ENCODE measurements at places on chromosomes 1 and 21.

DNA sequence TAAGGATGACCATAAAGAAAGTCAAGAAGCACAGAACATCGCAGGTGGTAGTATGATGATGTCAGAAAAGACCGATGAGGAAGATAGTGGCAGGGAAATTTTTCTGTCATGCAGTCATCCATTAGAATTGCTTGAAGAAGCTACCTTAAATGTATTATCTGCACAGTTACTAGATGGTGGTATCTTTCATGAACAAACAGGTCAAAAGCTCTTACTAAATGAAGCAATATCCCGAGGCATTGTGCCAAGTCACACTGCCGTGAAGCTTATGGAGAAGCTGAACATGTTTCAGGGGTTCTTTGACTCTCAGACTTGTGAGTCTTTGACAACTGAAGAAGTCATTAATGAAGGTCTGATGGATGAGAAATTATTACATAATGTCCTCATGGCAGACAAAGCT is 128.8 kb downstream of the MACF1 start:
- H3K27me3 ChIP-seq: no peaks in the 10 kb centered on the region
- H3K27ac ChIP-seq: peak overlapping the region; percentile 78
- no peak for DNase-seq
- peaks cover 71% of the 10 kb centered on the region for H3K4me1 ChIP-seq

GRCh38 chr1:24154215-24154614 is 11.3 kb upstream of the IL22RA1 start:
- peaks cover 20% of the 10 kb centered on the region for H3K4me1 ChIP-seq
- H3K4me3 ChIP-seq: no peak overlapping the region
- peaks cover 21% of the 10 kb centered on the region for H3K27me3 ChIP-seq
- H3K27ac ChIP-seq: no peak overlapping the region

GRCh38 chr1:241503444-241503843 is 16.1 kb downstream of the FH start:
- H3K4me3 ChIP-seq: no peak overlapping the region
- no peak for DNase-seq
- no peaks in the 10 kb centered on the region for H3K27me3 ChIP-seq
- peaks cover 47% of the 10 kb centered on the region for H3K36me3 ChIP-seq

DNA sequence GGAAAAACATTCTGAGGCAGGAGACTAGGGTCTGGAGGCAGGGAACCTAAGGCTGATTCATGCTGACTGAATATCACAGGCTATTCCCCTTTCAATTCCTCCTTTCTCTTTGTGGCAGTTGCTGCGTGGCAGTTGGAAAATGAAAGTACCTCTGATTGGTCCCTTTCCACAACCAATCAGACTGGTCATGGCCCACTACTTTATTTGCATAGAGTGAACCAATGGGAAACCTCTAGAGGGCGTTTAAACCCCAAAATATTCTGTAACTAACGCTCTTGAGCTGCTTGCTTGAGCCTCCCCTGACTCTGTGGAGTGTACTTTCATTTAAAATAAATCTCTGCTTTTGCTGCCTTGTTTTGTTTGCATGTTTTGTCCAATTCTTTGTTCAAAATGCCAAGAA is 27.7 kb upstream of the VN1R5 start:
- no peaks in the 10 kb centered on the region for H3K4me1 ChIP-seq
- peaks cover 10% of the 10 kb centered on the region for H3K36me3 ChIP-seq
- H3K27me3 ChIP-seq: peaks cover 13% of the 10 kb centered on the region
- H3K27ac ChIP-seq: no peak overlapping the region

GRCh38 chr1:43061757-43062156 is 103.1 kb upstream of the SLC2A1 start:
- H3K27ac ChIP-seq: no peak overlapping the region
- DNase-seq: no peak
- H3K4me3 ChIP-seq: no peak overlapping the region
- H3K36me3 ChIP-seq: peaks cover 3% of the 10 kb centered on the region
- peaks cover 4% of the 10 kb centered on the region for H3K27me3 ChIP-seq

GRCh38 chr1:118711356-118711755 is 276.8 kb downstream of the TBX15 start:
- H3K27ac ChIP-seq: no peak overlapping the region
- no peaks in the 10 kb centered on the region for H3K27me3 ChIP-seq
- no peaks in the 10 kb centered on the region for H3K36me3 ChIP-seq
- H3K4me1 ChIP-seq: no peaks in the 10 kb centered on the region
- H3K4me3 ChIP-seq: no peak overlapping the region
- DNase-seq: no peak

DNA sequence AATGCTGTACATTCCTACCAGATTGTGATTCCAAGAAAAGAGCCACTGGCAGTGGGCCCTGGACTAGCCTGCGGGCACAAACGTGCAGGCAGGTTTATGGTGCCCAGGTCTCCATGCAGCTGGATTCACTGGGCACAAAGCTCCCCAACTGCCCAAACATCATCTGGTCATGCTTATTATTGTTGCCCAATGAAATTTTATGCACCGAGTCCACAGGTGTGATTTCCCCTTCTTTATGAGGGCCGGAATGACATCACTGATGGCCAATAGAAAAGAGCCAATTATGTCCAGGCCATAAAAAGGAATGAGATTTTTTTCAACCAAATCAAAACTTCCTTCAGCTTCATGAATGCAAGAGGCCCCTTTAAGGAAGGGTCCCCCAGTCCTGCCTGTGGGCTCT is 66.2 kb downstream of the ERI3 start:
- no peak overlapping the region for H3K27ac ChIP-seq
- no peaks in the 10 kb centered on the region for H3K4me1 ChIP-seq
- H3K36me3 ChIP-seq: no peaks in the 10 kb centered on the region
- no peaks in the 10 kb centered on the region for H3K27me3 ChIP-seq
- no peak for DNase-seq

DNA sequence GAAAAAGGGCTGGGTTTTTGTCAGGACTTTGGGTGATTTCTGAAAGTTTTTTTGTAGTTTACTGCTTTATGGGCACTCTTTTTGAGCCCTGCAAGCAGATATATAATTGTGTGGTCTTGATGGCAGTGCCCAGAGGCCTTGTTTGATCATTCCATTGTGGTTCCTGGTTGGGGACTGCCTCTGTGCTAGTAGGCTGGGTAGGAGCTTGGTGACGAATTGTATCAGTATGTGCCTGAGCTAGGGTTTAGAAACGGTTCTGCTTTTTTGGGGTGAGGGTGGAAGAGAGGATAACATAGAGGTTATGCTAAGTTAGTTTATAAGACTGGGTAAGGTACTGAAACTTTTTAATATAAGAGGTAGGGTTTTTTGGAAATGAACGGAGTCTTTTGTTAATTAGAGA is 139.7 kb upstream of the ETV3 start:
- no peak overlapping the region for H3K4me3 ChIP-seq
- H3K4me1 ChIP-seq: no peaks in the 10 kb centered on the region
- DNase-seq: no peak
- H3K27ac ChIP-seq: no peak overlapping the region
- no peaks in the 10 kb centered on the region for H3K36me3 ChIP-seq
- peaks cover 14% of the 10 kb centered on the region for H3K27me3 ChIP-seq

DNA sequence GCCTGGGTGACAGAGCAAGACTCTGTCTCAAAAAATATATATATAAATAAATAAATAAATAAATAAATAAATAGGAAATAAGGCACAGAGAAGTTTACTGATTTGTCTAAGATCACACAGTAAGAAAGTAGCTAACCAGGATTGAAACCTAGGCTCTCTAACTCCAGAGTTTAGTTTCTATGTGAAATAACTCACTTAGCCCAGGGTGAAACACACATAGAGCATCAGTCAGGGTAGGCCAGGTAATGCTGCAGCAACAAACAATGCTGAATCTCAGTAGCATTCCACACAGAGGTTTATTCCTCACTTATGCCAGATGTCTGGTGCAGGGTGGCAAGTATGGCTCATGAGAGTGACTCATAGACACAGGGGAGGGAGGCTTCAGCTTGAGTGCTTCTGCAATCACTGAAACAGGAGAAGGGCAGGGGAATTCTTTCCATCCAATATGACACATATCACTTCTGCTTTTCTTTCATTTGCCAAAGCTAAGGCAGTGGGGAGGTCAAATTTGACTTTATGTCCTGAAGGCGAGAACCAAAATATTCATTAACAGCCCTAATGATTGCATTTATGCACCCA is 37.1 kb upstream of the KANK4 start:
- no peaks in the 10 kb centered on the region for H3K36me3 ChIP-seq
- H3K4me1 ChIP-seq: no peaks in the 10 kb centered on the region
- no peak overlapping the region for H3K27ac ChIP-seq
- H3K4me3 ChIP-seq: no peak overlapping the region
- DNase-seq: no peak
- no peaks in the 10 kb centered on the region for H3K27me3 ChIP-seq

DNA sequence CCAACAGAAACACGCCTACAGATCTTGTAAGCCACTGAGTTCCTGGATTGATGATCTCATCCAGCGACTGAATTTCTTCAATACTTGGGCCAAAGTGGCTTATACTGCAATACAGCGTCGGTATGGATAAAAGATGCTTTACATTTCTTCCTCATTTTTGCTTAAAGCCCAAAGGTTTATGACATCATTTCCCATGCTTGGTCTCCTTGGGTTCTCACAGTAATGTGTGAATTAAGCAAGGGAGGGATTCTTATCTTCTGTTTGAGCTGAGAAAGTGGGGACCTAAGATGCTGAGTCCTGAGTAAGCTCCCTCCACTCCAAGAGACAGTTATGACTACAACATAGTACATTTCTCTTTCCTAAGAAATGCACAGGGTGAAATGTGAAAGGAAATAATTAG is 39.5 kb downstream of the LBR start:
- DNase-seq: no peak
- peaks cover 4% of the 10 kb centered on the region for H3K36me3 ChIP-seq
- no peak overlapping the region for H3K27ac ChIP-seq

DNA sequence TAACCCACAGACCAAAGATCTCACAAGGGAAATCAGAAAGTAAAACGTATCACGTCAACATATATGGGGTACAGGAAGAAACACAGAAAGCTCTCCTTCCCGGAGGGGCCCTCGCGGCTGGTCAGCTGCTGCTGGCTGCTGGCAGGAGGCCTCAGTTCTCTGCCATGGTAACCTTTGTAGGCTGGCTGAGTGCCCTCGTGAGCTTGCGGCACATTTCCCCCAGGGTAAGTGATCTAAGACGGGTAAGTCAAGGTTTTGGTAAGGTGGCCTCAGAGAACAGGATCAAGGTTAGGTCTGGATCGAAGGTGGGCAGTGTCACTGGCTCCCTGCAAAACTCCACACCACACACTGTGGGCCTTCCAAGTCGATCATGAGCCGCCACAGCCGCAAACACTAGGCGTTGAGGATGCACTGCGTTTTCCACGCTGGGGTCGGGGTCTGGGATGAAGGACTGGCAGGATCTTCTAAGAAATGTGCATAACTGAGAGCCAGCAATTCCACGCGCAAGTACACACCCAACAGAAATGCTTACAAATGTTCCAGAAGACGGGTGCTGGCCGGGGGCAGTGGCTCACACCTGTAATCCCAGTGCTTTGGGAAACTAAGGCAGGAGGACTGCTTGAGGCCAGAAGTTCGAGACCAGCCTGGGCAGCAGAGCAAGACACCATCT is 33.9 kb downstream of the WDR4 start:
- no peaks in the 10 kb centered on the region for H3K27me3 ChIP-seq
- DNase-seq: no peak
- peaks cover 39% of the 10 kb centered on the region for H3K36me3 ChIP-seq
- no peak overlapping the region for H3K27ac ChIP-seq
- no peak overlapping the region for H3K4me3 ChIP-seq

GRCh38 chr1:2596530-2597333 is 10.2 kb downstream of the PRXL2B start:
- DNase-seq: no peak
- no peak overlapping the region for H3K27ac ChIP-seq
- no peaks in the 10 kb centered on the region for H3K36me3 ChIP-seq
- H3K4me3 ChIP-seq: no peak overlapping the region
- H3K4me1 ChIP-seq: no peaks in the 10 kb centered on the region
- peaks cover 3% of the 10 kb centered on the region for H3K27me3 ChIP-seq

- DNase-seq: no peak
- H3K27me3 ChIP-seq: peaks cover 17% of the 10 kb centered on the region
- no peak overlapping the region for H3K27ac ChIP-seq
- H3K4me1 ChIP-seq: no peaks in the 10 kb centered on the region
- no peak overlapping the region for H3K4me3 ChIP-seq
Measured at GRCh38 chr1:53431805-53432565, 27.2 kb upstream of the DMRTB1 start.

GRCh38 chr1:173413271-173413707 is 63.8 kb upstream of the PRDX6 start:
- H3K4me3 ChIP-seq: no peak overlapping the region
- no peaks in the 10 kb centered on the region for H3K27me3 ChIP-seq
- H3K4me1 ChIP-seq: peaks cover 27% of the 10 kb centered on the region
- no peak overlapping the region for H3K27ac ChIP-seq

- no peak for DNase-seq
- H3K36me3 ChIP-seq: no peaks in the 10 kb centered on the region
- no peak overlapping the region for H3K27ac ChIP-seq
- no peak overlapping the region for H3K4me3 ChIP-seq
- H3K27me3 ChIP-seq: no peaks in the 10 kb centered on the region
- H3K4me1 ChIP-seq: peaks cover 6% of the 10 kb centered on the region
Measured at GRCh38 chr1:36212782-36213181, 11.5 kb upstream of the THRAP3 start.

GRCh38 chr1:110643879-110644472 is 30.8 kb downstream of the KCNA3 start:
- H3K27ac ChIP-seq: peak overlapping the region; percentile 43
- no peak for DNase-seq
- H3K36me3 ChIP-seq: peaks cover 14% of the 10 kb centered on the region
- peaks cover 56% of the 10 kb centered on the region for H3K4me1 ChIP-seq
- H3K27me3 ChIP-seq: no peaks in the 10 kb centered on the region

DNA sequence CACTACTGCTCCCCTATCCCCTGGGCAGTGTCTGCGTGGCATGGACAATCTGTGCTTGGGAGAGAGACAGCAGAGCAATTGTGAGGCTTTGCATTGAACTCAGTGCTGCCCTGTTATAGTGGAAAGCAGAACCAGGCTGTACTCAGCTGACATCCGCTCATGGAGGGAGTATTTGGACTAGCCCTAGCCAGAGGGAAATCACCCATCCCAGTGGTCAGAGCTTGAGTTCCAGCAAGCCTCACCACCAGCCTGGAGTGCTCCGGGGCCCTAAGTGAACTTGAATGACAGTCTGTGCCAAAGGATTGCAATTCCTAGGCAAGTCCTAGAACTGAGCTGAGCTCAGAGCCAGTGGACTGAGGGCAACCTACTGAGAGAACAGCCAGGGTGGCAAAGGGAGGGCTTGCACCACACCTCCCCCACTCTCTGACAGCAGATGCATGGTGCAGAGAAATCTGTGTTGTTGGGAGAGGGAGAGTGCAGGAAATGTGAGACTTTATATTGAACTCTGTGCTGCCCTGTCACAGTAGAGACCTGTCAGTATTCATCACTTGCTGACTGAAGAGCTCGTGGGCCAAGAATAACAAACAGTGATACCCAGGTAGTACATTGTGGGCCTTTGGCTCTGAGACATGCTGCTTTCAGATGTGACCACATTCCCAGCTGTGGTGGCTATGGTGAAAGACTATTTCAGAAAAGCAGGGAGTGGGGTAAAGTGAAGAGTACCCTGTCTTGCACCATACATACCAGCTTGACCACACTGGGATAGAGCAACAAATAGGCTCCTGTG is 107.7 kb upstream of the SLC5A9 start:
- no peak overlapping the region for H3K4me3 ChIP-seq
- no peak for DNase-seq
- H3K27ac ChIP-seq: no peak overlapping the region
- H3K36me3 ChIP-seq: no peaks in the 10 kb centered on the region
- no peaks in the 10 kb centered on the region for H3K4me1 ChIP-seq
- peaks cover 17% of the 10 kb centered on the region for H3K27me3 ChIP-seq

GRCh38 chr1:116824631-116825206 is 70.5 kb downstream of the CD2 start:
- peaks cover 51% of the 10 kb centered on the region for H3K4me1 ChIP-seq
- no peaks in the 10 kb centered on the region for H3K27me3 ChIP-seq
- H3K36me3 ChIP-seq: peaks cover 16% of the 10 kb centered on the region
- no peak for DNase-seq
- no peak overlapping the region for H3K4me3 ChIP-seq

GRCh38 chr1:43781574-43781973 is 74.2 kb downstream of the ST3GAL3 start:
- no peak for DNase-seq
- H3K4me3 ChIP-seq: no peak overlapping the region
- H3K4me1 ChIP-seq: peaks cover 26% of the 10 kb centered on the region
- peaks cover 42% of the 10 kb centered on the region for H3K36me3 ChIP-seq
